ENCODE measurements at places on chromosomes 3 and 15. TPM values are rescaled to one million over a fixed set of nuclear protein-coding genes. Genes with fewer than 3 reads are reported as not detected.

LRTM1 gene
- not detected for total RNA-seq

MAP1A gene
- 0.84 TPM for total RNA-seq

C3orf22 gene
- total RNA-seq: not detected

FBXW12 gene
- total RNA-seq: not detected

HDC gene
- total RNA-seq: not detected

EPHA6 gene
- not detected for total RNA-seq

TRPC1 gene
- total RNA-seq: 2.7 TPM

LMCD1 gene
- total RNA-seq: 14.1 TPM

FETUB gene
- total RNA-seq: not detected
